ENCODE measurements at places on chromosomes 2 and 18.

DNA sequence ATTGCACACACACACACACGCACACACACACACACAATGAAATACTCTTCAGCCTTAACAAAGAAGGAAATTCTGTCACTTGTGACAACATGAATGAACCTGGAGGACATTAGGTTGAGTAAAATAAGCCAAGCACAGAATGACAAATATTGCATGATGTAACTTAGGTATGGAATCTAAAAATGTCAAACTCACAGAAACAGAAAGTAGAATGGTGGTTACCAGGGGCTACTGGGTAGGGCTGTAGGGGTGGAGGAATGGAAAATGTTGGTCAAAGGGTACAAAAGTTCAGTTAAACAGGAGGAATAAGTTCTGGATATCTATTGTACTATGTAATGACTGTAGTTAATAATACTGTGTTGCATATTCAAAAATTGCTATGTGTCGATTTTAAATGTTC lies 29.5 kb downstream of the SCN2A start:
- DNase-seq: no peak

DNA sequence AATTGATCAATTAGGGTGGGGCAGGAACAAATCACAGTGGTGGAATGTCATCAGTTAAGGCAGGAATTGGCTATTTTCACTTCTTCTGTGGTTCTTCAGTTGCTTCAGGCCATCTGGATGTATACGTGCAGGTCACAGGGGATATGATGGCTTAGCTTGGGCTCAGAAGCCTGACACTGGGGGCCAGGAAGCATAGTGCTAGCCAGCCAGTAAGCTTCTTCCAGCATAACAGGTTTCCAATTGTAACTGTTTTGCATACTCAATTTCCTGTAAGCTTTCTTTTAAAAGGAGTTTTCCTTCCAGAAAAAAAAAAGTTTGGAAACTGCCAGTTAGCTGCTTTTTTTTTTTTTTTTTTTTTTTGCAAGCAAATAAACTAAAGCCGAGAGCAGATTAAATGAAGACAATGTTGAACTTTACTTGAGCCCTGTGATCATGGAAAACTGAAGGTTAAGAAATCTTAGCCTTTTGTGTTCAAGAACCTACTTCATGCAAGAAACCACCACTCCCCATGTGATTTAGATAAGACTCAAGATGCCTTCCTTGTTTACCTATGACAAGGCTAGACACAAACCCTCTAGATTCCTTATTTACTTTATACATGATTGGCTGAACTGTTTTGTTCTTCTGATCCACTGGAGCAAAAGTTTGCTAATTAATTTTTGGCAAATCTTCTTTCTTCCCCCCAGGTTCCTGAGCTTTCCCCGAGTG lies 126.9 kb upstream of the LINC00305 start:
- no peak for DNase-seq

GRCh38 chr2:109402980-109403840 lies 210.6 kb downstream of the SEPTIN10 start:
- DNase-seq: no peak

- no peak for DNase-seq
Measured at GRCh38 chr2:173028671-173029070, 47.0 kb upstream of the MAP3K20 start.

GRCh38 chr2:222711315-222711940 lies 40.0 kb downstream of the MOGAT1 start:
- DNase-seq: no peak

- DNase-seq: no peak
Measured at GRCh38 chr2:51469102-51469501, 437.2 kb upstream of the NRXN1 start.

GRCh38 chr2:162243715-162244114 lies 470 bp upstream of the FAP start:
- DNase-seq: no peak

All from effector CD4-positive, alpha-beta T cell (primary cell).